ENCODE measurements at places on chromosomes 4 and X.

DNA sequence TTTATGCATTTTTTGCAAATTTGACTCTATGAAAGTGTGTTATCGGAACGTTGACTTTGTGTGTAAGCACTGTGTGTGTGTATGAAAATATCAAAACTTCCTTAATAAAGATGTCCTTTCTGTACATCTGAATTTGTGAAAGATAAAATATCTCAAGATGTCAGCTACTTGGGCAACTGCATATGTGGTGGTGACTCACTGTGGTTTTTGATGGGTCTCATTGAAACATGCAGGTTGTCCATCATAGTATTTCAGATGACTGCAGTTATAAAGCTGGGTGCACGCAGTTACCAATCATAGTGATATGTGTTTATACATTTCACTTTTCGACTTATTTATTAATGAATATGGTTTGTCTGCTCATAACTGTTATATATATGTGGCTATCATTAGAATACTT is 19.7 kb upstream of the BBS12 start:
- no peak for DNase-seq

DNA sequence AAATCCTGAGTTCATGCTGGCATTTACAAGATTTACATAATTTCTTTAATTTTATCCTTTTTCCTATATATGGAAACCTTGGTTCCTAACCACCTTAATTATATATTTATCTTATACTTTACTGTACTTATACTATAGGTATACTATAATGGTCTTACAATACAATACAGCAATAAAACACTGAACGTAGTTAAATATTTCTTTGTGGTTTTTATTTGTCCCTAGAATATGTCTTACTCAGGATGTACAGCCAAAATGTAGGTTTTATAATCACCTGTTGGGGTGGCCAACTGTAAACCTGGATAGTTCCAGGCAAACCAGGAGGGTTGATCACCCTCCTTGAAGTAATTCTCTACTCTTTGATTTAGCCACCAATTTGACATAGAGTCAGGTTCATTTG is 48.4 kb upstream of the KIT start:
- no peak for DNase-seq

DNA sequence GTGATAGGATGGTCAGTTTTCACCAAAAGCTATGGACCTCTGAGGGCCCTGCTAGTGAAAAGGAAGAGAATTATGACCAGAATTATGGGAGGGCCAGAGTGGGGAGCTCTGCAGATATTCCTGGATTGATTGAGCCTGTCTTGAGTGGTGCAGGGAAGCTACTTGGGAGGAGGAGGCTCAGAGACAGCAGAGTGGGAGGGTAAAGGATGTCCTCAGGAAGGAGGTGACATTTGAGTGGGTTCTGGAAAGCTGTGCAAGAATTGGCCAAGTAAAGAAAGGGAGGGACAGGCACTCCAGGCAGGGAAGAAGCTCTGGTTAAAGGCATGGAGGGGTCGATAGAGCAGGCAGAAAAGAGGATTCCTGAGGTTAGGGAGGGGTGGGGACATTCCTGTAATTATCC is 24.1 kb downstream of the RNF4 start:
- DNase-seq: no peak

- DNase-seq: no peak
Measured at GRCh38 chrX:120315776-120316175, 4.5 kb upstream of the TMEM255A start.

DNA sequence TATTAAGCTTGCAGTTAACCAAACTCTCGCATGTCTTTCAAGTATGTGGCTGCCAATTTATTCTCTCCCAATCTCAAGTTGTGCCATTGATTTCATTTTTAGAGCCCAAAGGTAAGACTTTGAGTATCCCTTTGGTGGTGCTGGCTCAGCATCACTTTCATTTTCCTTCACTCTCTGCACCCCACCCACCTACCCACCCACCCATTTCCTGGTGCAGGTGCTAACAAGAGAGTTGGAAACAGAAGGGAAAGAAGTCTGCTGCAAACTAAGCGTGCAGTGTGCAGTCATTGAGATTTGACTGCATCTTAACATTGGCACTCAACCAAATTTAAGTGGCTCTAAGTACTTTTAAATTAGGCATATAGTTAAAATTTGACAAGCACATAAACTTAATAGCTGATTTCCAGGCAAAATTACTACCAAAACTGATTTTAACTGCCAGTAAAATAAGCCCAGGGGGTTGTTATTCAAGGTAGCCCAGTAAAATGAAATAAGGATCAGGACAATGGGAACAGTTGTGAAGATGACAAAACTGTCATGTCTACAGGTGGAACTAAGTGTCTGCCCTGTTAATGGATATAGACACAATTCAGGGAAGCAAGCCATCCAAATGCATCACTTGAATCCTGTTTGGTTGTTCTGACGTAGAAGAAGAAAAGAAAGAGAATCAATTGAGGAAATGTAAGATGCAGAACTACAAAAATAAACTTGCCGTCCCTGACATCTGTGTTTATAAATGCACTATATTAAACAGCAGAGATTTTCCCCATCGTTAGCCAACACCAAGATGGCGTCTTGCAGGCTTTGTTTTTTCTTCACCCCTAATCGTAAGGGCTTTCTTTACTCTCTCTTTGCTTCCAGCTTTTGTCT is 184.2 kb downstream of the KDR start:
- DNase-seq: no peak

DNA sequence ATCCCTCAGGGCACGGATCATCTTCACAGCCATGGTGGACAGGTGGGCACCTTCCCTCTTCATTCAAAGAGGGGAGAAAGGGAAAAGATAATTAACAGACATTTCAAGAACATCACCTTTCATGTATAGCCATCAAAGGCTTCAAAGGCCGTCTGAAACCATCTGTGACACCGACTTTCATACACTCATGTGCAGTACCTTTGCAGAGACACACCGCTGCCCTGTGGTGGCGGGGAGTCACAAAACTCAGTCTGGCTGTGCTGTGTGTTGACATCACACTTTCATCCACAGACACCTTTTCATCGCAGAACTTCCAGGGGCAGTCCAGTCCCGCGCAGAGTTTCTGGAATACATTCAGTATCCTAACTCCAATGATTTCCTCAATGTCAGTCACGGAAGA is 47.6 kb upstream of the MTNR1A start:
- DNase-seq: no peak

- DNase-seq: no peak
Measured at GRCh38 chrX:102580891-102581290, 18.4 kb upstream of the ARMCX5 start.

- DNase-seq: no peak
Measured at GRCh38 chrX:131288738-131289511, at the start of gene IGSF1. IGSF1 (minus strand) TSS chrX:131289306; CDS start chrX:131286674, 2,632 bp downstream.

DNA sequence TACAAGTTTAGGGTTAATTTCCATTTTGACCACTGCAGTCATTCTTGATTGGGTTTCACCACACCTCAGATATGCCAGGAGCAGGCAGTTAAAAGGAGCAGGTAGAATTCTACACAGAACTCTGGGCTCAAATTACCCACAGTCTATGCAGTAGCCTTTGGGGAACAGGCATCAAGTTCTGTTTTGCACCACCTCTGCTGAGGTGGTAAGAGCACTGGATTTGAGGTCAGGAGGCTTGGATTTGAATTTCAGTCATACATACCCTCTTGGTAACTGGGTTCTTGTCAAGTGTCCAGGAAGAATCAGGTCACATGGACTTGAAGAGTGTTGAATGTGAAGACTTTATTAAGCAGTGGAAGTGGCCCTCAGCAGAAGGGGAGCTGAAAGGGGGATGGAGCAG is 40.4 kb upstream of the PGK1 start:
- DNase-seq: no peak

DNA sequence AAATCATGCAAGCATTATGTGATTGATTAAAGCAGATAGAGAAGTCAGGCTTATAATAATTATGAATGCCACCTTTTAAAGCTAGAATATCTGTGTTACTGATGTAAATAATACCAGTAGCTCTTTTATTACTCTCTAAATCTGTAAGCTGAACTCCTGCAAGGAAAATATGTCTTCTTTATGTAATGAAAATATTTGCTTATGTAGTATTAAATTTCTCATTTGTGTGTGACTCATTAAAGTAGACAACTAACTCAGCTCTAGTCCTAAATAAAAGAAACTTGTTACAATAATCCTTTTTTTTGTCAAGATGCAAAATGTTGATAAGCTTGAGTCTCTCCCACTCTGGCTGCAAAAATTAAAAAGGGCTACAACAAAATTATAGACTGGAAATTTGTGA is 137.7 kb upstream of the FAT1 start:
- DNase-seq: no peak

DNA sequence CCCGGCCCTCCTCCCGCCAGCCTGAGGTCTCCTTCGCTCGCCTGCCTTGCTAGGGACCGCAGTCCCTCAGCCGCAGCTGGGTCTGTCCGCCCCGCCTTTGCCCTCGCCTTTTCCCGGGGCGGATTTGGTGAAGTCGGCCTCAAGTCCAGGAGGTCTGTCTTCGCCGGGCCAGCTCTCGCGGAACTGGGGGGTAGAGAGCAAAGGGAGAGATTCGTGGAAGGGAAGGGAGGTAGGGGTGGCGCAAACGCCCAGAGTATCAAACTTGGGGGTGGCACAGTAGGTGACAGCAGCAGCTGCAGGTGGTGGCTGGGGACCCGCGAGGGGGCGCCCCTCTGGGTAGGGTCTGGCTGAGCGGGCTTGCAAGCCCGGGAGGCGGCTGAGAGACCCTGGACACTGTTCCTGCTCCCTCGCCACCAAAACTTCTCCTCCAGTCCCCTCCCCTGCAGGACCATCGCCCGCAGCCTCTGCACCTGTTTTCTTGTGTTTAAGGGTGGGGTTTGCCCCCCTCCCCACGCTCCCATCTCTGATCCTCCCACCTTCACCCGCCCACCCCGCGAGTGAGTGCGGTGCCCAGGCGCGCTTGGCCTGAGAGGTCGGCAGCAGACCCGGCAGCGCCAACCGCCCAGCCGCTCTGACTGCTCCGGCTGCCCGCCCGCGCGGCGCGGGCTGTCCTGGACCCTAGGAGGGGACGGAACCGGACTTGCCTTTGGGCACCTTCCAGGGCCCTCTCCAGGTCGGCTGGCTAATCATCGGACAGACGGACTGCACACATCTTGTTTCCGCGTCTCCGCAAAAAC is at the start of gene NPY2R:
NPY2R (plus strand) TSS at position 379 of the 797 bp plus-strand sequence. CDS start 5,304 bp downstream, outside the sequence.
- no peak for DNase-seq

DNA sequence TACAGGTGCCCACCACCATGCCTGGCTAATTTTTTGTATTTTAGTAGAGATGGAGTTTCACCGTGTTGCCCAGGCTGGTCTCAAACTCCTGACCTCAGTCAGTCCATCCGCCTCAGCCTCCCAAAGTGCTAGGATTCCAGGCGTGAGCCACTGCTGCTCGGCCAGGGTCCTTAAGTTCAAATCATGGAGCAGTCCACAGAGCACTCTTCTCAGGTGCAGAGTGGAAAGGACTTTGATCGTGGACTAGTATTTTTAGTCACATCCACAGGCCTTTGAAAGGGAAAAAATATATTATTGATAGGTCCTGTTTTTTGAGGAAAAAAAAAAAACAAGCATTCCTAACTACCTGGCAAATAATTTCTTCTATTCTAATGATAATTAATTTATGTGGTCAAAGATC is 31.2 kb downstream of the GAB1 start:
- DNase-seq: no peak
